ENCODE measurements at places on chromosomes 2 and 18.

GRCh38 chr2:143916781-143917180, 603.1 kb downstream of the ZEB2 start:
- no peak for DNase-seq

GRCh38 chr2:185859506-185859905, 120.9 kb downstream of the FSIP2 start:
- DNase-seq = no peak

- no peak for DNase-seq
These were observed 997.0 kb upstream of the ACVR2A start for GRCh38 chr2:146847846-146848245.

DNA sequence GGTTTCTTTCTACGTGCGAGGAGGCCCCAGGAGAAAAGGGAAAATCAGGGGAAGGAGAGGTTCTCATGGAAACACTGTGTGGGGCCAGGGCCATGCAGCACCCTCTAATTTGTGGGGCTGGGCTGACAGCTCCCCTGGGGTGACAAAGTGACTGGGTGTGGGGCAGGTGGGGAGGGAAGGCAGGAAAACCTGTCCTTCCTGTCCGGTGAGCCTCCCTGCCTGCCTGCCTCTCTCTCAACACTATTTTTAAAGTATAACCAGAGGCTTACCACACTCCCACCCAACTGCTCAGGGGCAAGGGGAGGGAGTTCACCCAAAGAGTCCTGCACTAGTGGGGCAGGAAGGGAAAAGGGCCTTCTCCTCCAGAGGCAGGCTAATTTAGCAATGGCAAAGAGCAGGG, 10.5 kb upstream of the EPAS1 start:
- DNase-seq = no peak

DNA sequence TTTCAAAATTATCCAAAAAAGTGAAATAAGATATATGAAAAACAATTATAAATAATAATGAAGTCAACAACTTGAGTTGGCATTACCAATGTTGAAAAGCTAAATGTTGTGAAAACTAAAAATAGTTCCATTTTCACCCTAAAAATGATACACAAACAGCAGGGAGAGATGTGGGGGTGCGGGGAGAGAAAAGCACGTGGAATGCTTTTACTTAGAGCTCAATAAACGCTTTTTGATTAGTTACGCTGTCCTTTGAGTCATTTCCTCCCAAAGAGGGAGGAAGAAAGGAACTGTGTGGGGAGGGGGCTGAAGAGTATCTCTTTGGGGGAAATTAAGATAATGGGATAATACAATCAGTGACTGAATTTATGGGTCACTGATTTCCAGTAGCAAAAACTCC, 29.2 kb downstream of the ZNF521 start:
- DNase-seq = no peak

- DNase-seq = no peak
These were observed 3.8 kb upstream of the AQP12B start for GRCh38 chr2:240686460-240686859.

DNA sequence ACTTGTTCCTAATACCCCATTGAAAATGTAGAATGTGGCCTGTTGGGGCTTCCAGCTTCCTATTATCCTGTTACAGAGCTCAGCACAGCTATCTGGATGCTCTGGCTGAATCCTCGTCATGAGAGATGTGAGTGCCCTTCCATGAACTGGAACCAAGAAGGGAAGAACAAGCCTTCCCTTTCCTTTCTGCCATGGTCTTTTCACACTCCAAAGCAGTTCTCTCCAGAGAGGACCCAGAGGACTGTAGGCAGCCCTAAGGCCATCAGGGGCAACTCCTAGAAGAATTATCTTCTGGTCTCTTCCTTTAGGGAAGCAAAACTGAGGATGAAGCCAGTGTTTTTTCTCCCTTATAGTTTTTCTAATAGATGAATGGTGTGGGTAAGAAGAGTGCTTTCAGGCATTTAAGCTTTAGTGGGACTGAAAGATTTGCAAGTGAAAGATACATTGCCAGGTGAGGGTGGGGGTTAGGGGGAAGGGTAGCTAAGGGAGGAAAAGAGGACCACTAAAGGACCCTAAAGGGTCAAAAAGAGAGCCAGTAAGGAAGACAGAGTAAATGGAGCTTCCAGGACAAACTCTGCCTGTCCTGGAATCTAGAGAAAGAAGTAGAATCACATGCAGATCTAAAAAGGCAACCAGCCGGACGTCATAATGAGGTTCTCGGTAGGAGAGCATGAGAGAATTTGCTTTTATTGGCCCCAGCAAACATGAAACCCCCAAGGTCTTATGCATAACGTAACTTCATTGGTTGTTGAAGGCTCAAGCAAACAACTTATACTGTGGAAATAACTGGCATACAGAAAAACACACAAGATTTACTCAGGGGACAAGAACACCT, 12.4 kb upstream of the XPO1 start:
- DNase-seq = no peak

DNA sequence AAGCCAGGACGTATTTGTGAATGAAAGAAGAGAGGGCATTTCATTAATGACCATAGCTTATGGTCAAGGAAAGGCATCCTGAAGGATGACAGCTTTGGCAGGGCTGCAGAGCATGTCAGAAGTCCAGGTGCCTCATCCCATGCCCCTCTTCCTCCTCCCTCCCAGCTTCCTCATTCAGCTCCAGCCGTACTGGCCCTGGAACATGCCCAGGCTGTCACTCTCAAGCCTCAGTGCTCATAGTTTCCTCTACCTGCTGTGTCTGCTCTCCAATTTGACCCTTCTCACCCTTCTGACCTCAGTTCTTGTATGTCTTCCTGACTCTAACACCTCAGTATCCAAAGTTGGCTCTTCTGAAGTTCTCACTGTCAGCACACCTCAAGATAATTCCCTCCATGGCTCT, 695.8 kb upstream of the HS6ST1 start:
- DNase-seq = no peak

DNA sequence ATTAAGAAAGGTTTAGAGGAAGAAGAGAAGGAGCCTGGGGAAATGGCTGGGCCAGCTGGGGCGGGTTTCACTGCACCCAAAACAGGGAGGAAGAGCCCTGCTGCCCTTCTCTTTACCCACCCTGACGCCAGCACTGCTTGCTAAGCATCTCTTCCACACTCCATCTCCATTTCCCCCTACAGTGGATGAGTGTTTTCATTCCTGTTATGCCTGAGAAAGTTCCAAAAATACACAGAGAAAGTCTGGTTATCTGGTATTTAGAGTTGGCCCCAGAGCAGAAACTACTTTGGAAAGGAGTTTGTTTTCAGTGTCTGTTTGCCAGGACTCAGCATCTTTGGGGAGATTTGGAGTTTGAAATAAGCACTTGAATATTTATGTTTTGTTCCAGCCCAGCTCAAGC, 451.0 kb downstream of the SLC4A3 start:
- no peak for DNase-seq

GRCh38 chr18:28078298-28078697, 98.6 kb downstream of the CDH2 start:
- DNase-seq = no peak

DNA sequence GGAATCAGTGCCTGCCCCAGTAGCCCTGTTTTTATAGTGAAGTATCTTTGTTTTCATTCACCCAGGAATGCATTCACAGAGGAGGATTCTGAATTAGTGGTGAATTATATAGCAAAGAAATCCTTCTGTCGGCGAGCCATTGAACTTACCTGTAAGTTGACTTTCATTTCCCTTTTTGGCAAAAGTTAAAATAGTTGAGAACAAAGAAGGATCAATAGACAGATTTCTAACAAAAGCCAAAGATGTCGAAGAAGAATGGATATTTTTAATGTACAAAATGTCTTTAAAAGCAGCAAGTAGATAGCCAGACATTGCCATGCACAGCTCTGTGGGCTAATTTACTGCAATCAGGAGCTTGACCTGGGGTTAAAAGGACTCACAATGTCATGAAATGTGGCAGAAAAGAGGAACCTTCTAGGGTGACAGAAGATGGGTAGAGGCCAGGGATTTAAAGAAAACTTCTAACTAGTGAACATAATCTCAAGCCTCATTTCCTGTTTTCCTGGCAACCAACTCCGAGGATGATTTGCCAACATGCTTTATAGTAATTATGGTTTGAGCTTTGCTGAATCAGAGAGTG, 53.8 kb upstream of the TMEM87B start:
- DNase-seq = no peak

GRCh38 chr2:25129901-25130520, 38.4 kb downstream of the POMC start:
- DNase-seq = no peak

GRCh38 chr2:148989882-148990493, 48.5 kb upstream of the LYPD6B start:
- DNase-seq = peak; percentile 63

- no peak for DNase-seq
These were observed 221.9 kb upstream of the AGAP1 start for GRCh38 chr2:235271936-235272335.

DNA sequence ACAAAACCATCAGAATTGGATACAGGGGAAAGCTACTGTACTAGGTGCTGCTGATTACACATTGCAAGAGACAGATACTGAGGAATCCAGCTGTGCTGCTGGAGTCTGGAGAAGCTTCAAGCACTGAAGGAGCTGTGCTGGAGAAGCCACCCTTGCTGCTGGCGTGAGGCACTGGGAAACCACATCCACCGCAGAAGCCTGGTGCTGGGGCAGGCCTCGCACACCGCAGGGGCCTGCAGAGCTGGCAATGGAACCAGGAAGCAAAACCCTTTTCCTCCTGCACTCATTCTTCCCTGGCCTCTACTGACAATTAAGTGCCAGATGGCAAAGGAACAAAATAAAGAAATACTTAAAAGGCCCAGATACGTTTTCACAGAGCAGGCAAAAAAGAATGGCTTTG, 94.4 kb upstream of the MSH6 start:
- DNase-seq = no peak

- DNase-seq = no peak
These were observed 82.6 kb upstream of the ST3GAL5 start for GRCh38 chr2:85971366-85971765.

- no peak for DNase-seq
These were observed 511.5 kb downstream of the TNS1 start for GRCh38 chr2:217491271-217491670.

DNA sequence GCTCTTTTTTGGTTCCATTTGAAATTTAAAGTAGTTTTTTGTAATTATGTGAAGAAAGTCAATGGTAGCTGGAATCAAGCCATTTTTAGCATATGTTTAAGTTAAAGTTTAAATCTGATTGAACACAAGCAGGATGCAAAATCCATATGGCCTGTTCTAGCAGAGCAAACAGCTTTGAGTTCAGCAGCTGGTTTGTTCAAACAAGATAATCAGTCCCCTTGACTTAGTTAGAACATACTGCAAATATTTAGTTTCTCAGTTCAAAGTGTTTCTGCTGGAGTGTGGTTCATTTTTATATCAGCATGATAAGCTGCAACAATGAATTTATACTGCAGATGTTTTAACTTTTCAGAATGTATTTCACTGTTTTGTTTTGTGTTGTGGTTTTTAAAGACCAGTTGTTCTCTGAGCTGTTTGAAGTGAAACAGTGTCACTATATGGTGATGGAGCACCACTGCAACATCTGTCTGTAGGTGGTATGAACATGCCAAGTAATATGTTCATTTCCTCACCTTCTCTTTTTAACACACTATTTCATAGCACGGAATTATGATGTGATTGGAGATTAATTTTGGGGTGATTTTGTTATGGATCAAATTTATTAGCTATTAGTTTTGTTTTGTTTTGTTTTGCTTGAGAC, 125.3 kb downstream of the COL4A4 start:
- DNase-seq = peak; percentile 13

GRCh38 chr18:2967820-2968219, 45.1 kb downstream of the LPIN2 start:
- DNase-seq = no peak

DNA sequence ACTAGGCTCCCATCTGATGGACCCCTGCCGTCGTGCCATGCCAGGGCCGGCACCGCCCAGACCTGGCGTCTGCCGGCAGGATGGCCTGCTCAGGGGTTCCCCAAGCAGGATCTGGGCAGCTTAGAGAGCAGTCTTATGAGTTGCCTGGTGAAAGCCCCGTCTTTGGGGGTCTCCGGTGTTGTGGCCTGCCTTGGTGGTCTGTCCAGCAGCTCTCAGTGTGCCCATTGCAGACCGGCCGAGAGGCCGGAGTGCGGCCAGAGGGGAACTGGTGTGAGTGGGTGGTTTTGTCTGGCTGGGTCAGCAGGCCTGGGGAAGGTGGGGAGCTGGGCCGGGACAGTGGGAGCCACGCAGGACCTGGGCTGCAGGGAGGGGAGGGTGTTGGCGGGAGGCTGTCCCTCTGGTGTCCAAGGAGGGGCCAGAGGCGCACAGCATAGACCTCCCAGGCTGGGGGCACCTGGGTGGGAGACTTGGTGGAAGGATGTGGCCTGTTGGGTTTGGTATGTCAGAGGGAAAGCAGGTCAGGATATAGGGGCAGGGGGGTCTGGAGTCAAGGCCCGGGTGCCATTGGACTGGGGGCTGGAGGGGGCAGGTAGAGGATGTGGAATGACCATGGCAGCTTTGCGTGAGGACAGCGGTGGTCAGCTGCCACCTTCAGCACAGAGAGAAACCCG, 16.5 kb downstream of the GPC1 start:
- DNase-seq = no peak

DNA sequence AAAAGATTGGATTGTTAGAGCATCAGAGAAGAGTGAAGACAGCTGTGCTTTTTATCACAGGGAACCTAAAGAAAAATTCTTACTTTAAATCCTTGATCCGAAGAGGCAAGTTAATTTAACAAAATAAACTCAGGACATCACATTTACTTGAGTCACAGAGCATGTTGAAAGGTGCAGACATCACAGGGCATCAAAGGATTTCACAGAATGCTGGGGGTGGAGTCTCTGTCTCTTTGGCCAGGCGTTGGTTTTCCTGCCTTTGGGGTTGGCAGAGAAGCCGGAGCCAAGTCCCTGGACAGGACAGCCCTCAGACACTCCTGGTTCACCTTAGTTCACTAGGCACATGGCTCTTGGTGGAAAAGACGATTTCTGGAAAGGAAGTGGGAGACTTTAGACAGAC, 56.3 kb downstream of the SH3RF3 start:
- DNase-seq = no peak

- no peak for DNase-seq
These were observed 108.2 kb upstream of the STK17B start for GRCh38 chr2:196279541-196279940.

DNA sequence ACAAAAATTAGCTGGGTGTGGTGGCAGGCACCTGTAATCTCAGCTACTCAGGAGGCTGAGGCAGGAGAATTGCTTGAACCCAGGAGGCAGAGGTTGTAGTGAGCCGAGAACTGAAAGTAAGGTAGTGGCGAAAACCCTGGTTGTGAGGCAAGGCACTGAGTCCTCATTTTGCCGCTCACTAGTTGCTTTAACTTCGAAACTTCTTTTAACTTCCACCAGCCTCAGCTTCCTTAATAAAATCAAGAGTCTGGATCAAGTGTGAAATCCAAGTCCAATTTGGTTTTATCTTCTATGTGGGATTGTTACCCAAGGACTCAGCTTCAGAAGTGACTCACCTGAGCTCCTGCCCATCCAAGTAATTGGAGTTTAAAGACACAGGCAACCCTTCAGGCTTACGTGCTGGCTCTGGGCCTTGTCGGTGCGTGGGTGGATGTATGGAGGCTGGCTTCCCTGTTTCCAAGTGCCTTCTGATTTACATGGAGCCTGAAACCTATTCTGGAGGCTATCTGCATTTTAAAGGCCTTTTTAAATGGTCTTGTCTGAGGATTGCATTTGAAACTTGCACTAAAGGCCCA, 374.2 kb upstream of the ID2 start:
- no peak for DNase-seq

Data from renal cortex interstitium (tissue), 15 donors.